ENCODE measurements at places on chromosomes 1 and 21.

DNA sequence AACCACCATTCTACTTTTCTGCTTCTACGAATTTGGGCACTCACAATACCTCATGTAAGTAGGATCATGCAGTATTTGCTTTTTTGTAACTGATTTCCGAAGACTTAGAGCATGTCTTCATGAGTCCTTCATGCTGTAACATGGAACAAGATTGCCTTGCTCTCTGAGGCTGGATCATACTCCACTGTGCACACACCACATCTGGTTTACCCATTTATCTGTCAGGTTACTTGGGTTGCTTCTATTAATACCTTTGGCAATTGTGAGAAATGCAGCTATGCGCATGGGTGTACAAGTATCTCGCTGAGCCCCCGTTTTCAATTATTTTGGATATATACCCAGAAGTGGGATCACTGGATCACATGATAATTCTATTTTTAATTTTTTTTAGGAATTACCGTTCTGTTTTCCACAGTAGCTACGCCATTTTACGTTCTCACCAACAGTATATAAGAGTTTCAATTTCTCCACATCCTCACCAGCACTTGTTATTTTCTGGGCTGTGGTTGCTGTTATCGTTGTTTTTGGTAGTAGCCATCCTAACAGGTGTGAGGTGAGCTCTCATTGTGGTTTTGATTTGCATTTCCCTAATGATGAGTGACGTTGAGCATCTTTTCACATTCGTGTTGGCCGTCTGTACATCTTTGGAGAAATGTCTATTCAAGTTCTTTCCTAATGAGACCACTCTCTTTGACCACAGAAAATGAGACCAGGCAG, 10.7 kb upstream of the SLC2A5 start:
- DNase-seq = no peak

GRCh38 chr1:235864931-235865525, 1.7 kb downstream of the LYST start:
- no peak for DNase-seq

- no peak for DNase-seq
Measured at GRCh38 chr1:82901561-82901960, 1097.4 kb downstream of the TTLL7 start.

- no peak for DNase-seq
Measured at GRCh38 chr1:96926176-96926575, 204.6 kb downstream of the PTBP2 start.

DNA sequence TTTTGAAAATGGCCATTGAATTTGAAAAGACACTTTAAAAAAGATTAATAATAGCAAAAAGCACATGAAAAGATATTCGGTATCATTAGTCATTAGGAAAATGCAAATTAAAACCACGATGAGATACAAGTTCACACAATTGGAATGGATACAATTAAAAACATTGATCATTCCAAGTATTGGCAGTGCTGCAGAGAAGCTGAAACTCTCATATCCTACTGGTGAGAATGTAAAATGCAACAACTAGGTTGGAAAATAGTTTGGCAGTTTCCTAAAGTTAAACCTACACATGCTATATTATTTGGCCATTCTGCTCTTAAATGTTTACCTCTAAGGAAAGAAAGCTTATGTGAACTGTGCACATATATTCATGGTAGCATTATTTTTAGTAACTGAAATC, 838.7 kb upstream of the PRMT6 start:
- no peak for DNase-seq

- no peak for DNase-seq
Measured at GRCh38 chr1:50095716-50096115, 13.0 kb upstream of the ELAVL4 start.

DNA sequence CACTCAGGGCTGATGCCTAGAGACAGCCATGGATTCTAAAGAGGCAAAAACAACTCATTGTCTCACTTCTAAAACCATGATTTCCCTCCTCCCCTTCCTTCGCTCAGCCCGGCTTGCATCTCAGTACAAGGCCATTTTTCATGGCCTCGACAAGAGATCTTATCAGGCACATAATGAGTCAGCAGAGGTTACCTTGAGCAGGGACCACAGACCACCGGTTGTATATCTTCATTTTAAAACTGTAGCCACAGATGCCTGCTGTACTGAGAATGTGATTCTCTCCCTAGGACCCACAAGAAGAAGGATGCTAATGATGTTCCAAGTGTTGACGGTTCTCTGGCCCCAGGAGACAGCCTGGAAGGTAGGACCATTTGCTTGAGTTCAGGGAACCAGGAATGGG, 331.9 kb downstream of the AJAP1 start:
- DNase-seq = no peak

DNA sequence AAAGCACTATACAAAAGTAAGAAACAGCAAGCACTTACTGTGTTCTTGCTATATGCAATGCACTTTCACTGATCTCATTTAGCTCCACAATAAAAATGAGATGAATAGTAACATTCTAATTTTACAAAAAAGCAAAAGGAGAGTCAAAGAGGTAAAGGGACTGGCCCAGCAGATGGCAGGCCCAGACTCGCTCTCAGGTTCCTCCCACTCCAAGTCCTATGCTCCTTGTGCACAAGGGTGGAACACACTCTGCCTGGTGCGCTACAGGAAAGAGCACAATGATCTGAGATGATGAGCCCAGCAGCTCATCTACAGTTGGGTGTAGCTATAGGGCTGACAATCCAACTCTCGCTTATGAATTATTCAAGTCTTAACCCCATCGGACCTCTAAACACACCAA, 94.1 kb upstream of the LYST start:
- no peak for DNase-seq

GRCh38 chr1:25796811-25797458, 3.1 kb upstream of the SELENON start:
- peak; percentile 60 for DNase-seq
